ENCODE measurements at places on chromosomes 11 and 22.

GRCh38 chr11:6667733-6668374 lies 12.2 kb upstream of the DCHS1 start:
- DNase-seq: no peak

- no peak for DNase-seq
Measured at GRCh38 chr11:131815590-131815989, 445.2 kb downstream of the NTM start.

GRCh38 chr11:331358-332060 lies 10.8 kb upstream of the IFITM3 start:
- DNase-seq: no peak

DNA sequence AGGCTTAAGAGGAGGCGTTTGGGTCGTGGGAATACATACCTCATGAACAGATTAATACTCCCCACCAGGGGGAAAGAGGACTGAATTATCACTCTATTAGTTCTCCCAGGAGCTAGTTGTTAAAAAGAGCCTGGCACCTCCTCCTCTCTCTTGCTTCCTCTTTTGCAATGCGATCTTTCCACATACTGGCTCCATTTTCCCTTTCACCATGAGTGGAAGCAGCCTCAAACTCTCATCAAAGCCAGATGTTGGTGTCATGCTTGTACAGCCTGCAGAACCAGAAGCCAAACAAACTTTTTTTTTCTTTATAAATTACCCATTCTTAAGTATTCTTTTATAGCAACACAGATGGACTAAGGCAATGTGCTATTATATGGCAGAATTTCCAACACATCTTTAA lies 258.5 kb downstream of the FAM76B start:
- DNase-seq: no peak

- peak; percentile 100 for DNase-seq
Measured at GRCh38 chr11:114159802-114160632, 100.5 kb downstream of the ZBTB16 start.

GRCh38 chr11:129040934-129041333 lies 98.3 kb upstream of the TP53AIP1 start:
- DNase-seq: no peak

Measured in colonic mucosa (tissue), 4 donors.